Activated gamma-delta T cell treated with anti-CD3 and anti-CD28 coated beads, Interleukin-2, amount 50 U/mL, for 16 hours (primary cell): ENCODE measurements at places on chromosomes 6 and 20.

- DNase-seq, result no peak
These were observed 7.8 kb downstream of the SYNGAP1 start for GRCh38 chr6:33427585-33428223.

GRCh38 chr20:17543531-17544131 is 12.5 kb upstream of the BFSP1 start:
- no peak for DNase-seq

- no peak for DNase-seq
These were observed 507.3 kb upstream of the CITED2 start for GRCh38 chr6:139881728-139882211.

- no peak for DNase-seq
These were observed 244.7 kb downstream of the CDKAL1 start for GRCh38 chr6:20778912-20779311.

- no peak for DNase-seq
These were observed 229.8 kb downstream of the SOD2 start for GRCh38 chr6:159463119-159463829.

DNA sequence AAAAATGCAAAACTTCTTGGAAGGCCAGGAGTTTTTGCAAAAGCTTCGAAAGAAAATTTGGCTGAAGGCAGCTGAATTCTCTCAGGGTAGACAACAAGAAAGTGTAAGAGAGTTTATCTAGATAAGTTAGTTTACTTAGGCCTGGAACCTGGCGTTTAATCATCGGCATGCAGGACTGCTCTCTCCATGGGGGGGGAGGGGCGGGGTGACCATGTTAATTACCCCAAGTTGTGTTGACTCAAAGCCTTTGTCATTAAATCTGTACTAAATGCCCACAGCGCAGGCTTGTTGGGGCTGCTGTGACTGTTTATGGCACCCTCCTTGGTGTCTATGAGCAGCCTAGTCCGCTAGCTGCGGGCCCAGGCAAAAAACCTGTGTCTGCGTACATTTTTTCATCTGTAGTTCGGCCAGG is 20.1 kb upstream of the ZNF451 start:
- no peak for DNase-seq

DNA sequence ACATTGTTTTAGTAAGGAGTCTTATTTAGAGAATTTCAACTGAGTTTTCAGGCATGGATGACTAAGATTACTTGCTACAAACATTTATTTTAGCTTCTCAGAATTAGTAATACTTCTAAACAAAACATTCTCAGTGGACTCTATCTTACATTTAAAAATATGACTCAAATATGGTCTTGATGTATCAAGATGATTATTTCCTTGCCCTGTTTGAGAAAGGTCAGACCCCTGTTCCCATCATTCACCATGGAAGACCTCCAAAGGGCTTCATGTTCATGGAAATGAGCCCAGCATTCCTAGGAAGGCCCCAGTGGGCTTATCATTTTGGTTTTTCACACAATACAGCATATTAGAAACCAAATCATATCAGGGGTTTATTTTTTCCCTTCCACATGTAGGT is 24.6 kb upstream of the TRPC4AP start:
- no peak for DNase-seq

DNA sequence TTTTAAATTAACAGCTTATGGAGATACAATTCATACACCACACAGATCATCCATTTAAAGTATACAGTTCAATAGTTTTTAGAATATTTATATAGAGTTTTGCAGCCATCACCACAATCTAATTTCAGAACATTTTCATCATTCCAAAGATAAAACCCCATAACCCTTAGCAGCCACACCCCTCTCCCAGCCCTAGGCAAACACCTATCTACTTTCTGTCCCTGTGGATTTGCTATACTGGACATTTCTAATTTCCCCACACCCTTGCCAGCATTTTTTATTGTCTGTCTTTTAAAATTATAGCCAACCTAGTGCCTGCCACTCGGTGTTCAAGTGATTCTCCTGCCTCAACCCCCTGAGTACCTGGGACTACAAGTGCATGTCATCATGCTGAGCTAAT is 23.0 kb upstream of the AKAP7 start:
- no peak for DNase-seq
